ENCODE measurements at places on chromosomes 6 and 20.

DNA sequence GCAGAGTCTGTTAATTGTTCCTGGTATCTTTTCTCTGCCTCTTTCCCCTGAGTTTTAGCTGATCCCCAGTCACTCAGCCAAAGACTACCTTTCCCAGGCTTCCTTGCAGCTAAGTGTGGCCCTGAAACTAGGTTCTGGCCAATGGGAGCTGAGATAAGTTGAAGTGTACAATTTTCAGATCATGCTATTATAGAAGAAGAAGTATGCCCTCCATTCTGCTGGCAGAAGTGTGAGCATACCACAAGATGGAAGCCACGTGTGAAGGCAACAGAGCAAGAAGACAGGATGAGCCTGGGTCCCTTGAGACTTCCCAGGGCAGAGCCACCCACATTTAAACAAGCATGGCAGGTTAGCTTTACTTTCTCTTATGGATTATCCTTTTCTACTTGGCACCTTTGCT lies 273.2 kb downstream of the HIVEP2 start:
- no peak for DNase-seq

- DNase-seq = no peak
Observed at GRCh38 chr6:111013144-111013915, 31.5 kb downstream of the RPF2 start.

DNA sequence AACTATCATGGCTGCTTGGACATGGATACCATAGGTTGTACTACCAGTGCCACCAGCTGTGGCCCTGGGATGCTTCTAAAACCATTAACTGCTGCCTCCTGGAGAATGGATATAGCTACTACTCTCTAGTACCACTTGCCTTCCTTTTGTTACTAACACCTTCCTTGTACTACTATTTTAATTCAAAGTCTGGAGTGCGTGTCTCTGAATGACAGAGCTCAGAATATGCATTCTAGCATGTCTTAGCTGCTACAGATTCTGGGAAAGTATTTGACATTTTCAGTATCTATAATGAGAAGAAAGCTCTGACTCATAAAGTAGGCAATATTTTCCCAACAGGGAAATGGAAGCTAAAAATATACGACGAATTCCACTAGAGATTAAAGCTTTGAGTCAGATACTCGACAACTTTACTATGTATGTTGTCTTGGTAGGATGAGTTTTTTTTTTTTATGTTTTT lies 112.3 kb downstream of the PFDN4 start:
- no peak for DNase-seq

GRCh38 chr6:21846541-21847451 lies 253.2 kb downstream of the SOX4 start:
- DNase-seq = no peak

- no peak for DNase-seq
Observed at GRCh38 chr6:47567586-47567985, 90.0 kb downstream of the CD2AP start.
